AML-193 (cell line): ENCODE measurements at places on chromosomes 7 and 10.
A peak's percentile ranks its signal among the peaks of the same experiment; 100 is the strongest.

DNA sequence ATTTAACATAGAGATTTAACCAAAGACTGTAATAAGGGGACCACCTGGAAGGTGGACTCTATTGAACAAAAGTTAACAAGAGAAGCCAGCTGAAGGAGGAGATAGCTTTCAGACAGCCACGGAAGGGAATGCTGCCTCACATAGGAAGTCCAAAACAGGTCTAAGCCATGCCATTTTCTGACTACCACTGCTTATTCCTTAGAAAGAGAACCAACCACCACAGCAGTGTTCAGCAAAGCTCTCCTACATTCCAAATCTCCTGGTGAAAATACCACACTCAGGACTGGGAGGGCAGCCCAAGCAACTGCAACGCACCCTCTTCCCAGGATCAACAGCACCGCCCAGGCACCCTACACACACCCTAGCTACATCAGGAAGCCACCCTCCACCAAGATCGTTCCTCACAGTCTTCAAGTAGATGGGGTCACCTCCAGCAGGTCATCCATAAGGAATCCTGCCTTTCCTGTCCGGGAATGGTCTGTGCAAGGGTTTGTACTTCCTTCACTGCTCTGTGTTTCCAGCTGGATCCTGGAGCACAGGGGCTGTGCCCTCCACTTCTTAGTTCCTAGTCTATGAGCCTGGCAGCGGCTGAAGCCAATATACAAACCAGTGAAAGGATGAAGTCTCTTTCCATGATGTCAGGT, 2.5 kb downstream of the KIAA1549 start:
- DNase-seq = no peak

DNA sequence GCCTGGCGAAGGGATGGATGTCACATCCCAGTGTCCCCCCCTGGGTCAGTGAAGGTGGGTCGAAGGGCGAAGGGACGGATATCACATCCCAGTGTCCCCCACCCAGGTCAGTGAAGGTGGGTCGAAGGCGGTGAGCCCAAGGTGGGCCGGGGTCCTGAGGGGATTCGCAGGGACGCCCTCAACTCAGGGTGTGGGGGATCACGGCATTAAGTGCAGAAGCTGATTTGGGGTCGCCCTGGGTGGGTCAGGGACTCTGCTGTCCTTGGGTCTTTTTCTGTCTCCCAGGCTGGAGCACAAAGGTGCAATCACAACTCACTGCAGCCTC, 21.9 kb downstream of the ADAP1 start:
- DNase-seq = no peak

- DNase-seq = no peak
Measured at GRCh38 chr10:17001961-17002749, 127.5 kb downstream of the CUBN start.

- no peak for DNase-seq
Measured at GRCh38 chr10:82206831-82207230, 331.8 kb downstream of the NRG3 start.

DNA sequence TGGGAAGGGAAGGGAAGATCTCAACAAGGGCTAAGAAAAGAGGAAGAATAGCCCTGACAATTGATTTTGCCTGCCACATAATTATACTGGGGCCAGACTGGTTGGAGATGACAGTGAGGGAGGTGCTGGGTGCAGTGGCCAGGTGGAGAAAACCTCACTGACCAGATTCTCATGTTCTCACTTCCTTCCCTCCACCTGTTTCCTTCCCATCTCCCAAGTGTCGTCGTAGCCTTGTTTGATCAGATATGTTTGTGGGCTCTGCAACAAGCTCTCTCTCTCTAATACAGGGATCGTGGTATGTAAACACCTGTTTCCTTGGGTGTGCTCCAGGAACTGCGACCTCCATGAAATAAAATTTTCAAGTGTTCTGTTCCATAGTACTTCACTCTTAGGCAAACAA, 60.2 kb downstream of the VCL start:
- DNase-seq = peak; percentile 6
